Effector memory CD4-positive, alpha-beta T cell (primary cell): ENCODE measurements at places on chromosomes 6 and 20.

- DNase-seq, result no peak
Measured at GRCh38 chr6:168469926-168470325, 28.9 kb downstream of the SMOC2 start.

DNA sequence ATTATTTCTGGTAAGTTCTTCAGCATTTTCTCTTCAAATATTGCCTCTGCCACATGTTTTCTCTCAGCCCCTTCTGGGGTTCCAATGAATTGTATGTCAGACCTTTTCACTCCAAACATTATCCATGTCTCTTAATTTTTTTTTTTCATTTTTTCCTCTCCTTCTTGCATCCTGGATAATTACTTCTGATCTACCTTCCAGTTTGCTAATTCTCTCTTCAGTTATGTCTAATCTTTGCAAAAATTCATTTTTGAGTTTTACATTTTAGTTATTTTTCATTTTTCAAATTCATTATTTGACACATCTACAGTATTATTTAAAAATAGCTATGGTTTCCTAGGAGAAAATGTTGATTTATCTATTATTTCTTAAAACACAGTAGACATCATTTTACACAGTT is 271.7 kb downstream of the TFAP2B start:
- no peak for DNase-seq

DNA sequence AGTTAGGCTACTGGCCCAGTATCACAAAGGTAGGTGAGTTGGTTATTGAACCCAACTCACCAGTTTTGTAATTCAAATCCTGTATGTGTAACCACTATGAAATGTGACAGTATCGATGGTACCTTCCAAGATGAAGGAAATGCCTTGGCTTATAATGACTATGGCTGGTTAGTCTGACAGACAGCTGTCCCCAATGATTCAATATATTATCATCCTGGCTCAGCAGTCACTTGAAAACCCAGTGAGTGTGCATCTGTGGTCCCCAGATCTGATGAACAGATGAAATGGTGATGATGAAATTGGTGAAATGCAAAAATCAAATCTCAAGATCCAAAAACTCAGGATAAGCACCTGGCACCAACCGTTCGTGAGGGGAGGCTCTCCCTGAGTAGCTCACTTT is 54.8 kb downstream of the TNFRSF21 start:
- DNase-seq, result no peak

GRCh38 chr20:3166338-3166912 is 6.8 kb upstream of the FASTKD5 start:
- DNase-seq, result no peak

GRCh38 chr6:17042422-17043147 is 59.3 kb upstream of the STMND1 start:
- no peak for DNase-seq

- DNase-seq, result no peak
Measured at GRCh38 chr6:49730251-49730650, 13.9 kb downstream of the CRISP3 start.

GRCh38 chr20:45087814-45088213 is 13.1 kb downstream of the KCNS1 start:
- DNase-seq, result no peak

GRCh38 chr6:156883497-156884252 is 106.5 kb downstream of the ARID1B start:
- no peak for DNase-seq

- DNase-seq, result no peak
Measured at GRCh38 chr6:169370666-169371343, 117.2 kb upstream of the THBS2 start.

- DNase-seq, result no peak
Measured at GRCh38 chr6:159490298-159490937, 202.6 kb downstream of the SOD2 start.

DNA sequence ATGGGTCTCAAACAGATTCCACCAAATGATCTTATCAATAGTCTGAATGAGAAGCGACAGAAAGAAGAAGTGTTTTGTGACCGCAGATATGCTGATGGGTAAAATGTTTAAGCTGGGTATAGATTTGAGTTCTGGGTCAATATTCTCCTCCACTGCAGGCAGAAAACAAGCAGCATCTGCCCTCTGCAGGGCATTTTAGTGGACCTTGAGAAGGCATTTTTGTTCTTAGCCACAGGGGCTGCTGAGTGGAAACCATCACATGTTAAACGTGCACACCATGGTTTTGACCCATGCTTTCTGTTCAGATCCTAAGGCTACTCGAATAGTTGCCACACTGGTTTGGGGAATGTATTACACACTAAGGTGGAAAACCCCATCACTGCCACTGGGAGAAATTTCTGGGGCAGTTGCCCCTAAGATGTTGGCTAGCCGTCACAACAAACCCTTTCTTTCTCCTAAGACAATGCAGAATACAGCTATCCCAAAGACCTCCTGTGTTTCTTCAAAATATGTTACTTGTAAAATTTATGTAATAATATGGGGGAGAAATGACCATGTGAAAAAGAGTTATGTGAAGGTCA is 5.5 kb downstream of the POU3F2 start:
- DNase-seq, result no peak

DNA sequence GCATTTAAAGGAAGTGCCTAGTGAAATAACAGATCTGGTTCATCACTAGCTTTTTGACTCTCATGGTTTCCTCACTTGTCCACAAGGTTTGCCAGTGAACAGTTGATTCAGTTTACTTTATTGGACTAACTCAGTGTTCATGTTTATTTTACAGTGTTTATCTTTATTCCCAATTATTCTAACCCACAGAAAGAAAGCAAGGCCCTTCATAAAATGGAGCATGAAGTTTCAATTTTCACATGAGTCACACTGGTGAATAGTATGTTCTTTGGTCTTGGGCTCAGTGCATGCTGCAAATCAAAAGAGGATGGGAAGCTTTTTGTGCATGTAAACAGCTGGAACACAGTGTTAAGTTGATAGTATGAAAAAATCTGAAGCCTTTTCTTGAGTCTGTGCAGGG is 217.6 kb upstream of the HDDC2 start:
- no peak for DNase-seq

- DNase-seq, result no peak
Measured at GRCh38 chr6:100370265-100370664, 94.5 kb downstream of the SIM1 start.

DNA sequence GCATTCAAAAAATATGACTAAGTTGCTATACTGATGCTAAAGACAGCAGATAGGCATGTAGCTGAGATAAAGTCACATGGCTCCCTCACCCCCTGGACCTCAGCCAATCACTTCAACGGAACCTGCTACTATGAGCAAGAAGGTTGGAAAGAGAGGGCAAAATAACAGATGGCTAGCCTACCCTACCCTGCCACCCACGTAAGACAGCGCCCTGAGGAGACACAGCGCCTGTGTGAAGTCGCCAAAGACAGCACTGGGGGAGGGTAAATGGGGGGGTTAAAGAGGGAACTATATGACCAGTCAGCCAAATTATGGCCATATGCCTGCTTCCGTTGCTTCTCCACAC is 163.2 kb downstream of the RALGAPA2 start:
- no peak for DNase-seq

GRCh38 chr6:144123836-144124235 is 26.5 kb upstream of the STX11 start:
- DNase-seq, result no peak

DNA sequence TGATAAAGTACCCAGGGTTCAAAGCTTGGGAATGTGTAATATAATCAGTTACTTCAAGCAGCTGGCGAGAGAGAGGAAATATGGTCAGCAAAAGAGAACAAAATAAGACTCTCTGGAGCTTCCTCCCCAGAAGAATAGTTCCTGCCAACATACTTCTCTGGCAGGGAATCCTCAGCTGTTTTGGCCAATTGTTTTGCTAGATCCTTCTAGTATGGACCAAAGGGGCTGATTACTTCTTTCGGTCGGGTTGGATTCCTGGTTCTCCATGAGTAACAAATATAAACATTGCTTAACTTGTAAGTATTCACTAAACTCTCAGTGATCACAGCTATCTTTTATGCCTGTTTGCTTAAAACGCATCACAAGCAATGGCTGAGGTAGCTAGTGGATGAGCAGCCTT is 31.4 kb upstream of the FBXO9 start:
- no peak for DNase-seq

- no peak for DNase-seq
Measured at GRCh38 chr6:42381850-42382249, 69.9 kb downstream of the TRERF1 start.

DNA sequence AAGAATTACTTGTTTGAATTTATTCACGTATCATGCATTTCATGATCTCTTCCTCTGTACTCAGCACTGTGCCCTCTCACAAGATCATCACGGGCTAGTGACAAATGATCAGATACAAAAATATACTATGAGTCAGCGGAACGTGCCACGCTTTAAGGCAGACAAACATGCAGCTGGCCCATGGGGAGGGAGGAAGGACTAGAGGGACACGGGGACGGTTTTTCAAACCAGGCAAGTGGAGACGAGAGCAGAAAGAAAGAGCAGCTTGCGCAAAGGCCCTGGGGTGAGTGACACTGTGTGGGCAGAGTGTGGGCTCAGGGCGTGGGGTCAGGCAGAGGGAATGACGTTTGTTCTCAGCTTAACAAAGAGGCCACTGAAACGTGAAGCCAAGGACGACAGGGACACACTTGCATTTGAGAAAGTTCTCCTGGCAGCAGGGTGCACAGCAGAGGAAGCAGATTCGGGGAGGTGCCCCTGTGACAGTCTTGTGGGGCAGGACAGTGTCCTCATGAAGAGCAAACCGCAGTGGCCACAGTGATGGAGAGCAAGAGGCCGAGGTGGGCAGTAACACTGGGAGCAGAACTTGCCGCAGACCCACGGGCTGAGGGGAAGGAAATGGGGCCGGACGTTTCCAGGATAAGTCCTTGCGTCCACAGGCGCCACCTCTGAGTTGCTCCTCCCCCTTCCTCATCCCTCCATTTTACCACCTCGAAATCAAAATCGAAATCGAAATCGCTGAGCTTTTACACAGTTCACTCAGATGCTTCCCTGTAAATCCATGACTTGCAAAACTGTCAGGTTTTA is 6.9 kb upstream of the RPS6KA2 start:
- DNase-seq, result no peak

- no peak for DNase-seq
Measured at GRCh38 chr20:32234135-32234808, 26.6 kb downstream of the POFUT1 start.

DNA sequence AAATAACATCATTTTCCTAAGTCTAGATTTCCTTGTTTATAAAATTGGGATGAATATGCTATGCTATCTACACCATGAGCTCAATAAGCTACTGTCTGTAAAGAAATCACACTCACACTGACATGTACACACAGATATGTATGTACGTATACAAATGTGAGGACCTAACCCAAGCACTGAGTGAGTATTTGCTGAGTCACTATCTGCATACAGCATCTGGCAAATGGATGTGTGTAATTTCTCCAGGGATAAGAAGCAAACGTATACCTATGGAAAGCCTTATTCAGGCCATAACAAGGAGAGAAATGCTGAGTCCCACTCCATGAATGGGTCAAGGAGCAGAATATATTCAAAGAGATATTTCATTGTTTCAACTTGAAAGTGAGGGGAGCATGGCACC is 153.9 kb downstream of the LPA start:
- DNase-seq, result no peak

GRCh38 chr6:8337147-8337546 is 98.2 kb downstream of the SLC35B3 start:
- no peak for DNase-seq

DNA sequence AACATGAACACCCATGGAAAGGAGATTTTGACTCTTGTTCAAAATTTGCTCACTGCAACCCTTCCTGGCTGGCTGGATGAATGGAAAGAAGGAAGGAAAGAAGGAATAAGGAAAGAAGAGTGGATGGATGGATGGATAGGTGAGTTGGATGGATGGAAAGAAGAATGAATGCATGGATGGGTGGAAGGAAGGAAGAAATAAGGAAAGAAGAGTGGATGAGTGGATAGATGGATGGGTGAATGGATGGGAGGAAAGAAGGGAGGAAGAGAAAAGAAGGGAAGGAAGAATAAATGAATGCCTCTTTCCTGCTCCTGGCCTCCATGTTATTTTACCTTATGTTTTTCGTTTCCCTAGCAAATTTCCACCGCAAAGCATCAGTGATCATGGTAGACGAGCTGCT is 74.2 kb upstream of the RIN2 start:
- DNase-seq, result no peak

- DNase-seq, result no peak
Measured at GRCh38 chr20:48740712-48741111, 87.1 kb downstream of the PREX1 start.

- no peak for DNase-seq
Measured at GRCh38 chr6:79152269-79152737, 74.2 kb upstream of the PHIP start.

- DNase-seq, result no peak
Measured at GRCh38 chr20:6838181-6838826, 70.8 kb downstream of the BMP2 start.
